Activated T-cell treated with anti-CD3 and anti-CD28 coated beads, Interleukin-2, amount 50 U/mL, for 72 hours (primary cell): ENCODE measurements at places on chromosomes 16 and 17.
A peak's percentile ranks its signal among the peaks of the same experiment; 100 is the strongest.

- no peak for DNase-seq
These were observed 33.2 kb downstream of the SPACA3 start for GRCh38 chr17:33024688-33025486.

GRCh38 chr16:70490261-70490660 is 33.1 kb downstream of the COG4 start:
- DNase-seq = no peak

DNA sequence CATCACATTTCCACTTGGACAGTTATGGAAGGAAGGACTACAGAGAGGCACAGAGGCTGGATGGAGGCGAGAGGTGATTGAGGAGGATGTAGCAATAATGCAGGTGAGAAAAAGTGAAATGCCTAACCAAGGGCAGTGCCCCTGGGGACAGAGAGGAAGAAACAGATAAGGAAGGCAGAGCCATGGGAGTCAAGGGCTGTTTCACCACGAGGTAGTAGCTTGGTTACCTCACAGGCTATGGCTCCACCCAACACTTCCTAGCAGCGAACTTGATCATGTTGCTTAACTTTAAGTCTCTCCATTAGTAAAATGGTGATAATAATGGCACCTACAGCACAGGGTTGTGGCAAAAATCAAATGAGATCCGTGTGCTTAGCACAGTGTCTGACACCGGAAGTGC is 83.9 kb downstream of the YPEL2 start:
- no peak for DNase-seq

DNA sequence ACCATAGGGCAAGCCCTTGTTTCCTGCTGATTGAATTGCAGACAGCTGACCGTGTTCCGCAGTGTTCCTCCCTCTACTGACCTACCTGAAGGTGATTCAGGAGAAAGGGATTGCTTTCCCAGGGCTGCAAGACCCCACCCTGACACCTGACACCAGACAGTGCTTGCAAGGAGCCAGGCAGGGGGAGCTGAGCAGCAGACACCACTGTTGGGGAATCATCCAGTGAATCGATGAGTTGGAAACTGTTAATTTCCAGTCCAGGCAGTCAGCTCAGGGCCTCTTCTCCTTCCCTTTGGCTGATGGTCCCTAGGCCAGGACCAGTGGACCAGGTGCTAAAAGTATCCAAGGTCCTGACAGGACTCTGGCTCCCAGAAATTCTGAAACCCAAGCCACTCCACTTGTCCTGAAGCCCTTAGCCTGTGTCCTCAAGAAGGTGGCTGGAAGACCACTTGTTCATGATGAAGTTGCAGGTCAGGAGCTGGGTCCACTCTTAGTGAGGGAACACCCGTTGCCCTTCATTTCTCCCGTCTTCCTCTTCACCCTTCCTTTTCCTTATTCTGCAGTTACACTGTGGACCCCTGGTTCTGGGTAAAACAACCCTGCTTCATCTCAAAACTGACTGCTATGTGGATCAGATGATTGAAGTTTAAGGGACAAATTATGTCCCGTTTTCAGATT is 9.5 kb upstream of the UNK start:
- DNase-seq = peak; percentile 57

GRCh38 chr17:63626551-63627180 is 4.4 kb downstream of the MAP3K3 start:
- DNase-seq = no peak

- DNase-seq = no peak
These were observed 939 bp upstream of the CCL2 start for GRCh38 chr17:34254146-34254545.

DNA sequence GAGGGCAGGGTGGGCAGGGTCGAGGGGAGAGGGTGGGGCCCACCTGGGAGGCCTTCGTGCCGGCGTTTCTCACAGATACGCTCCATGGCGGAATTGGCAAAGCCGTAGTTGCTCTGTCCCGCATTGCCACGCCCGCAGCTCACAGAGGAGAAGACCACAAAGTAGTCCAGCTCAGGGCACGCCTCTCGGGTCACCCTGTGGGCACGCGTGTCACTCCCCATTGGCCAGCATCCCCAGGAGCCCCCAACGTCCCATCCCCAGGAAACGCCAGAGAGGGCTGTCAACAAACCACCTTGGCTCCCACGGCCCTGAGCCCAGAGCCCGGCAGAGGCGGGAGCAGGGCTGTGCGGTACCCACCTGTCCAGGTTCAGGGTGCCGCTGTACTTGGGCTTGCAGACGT is 16.1 kb downstream of the FASN start:
- no peak for DNase-seq
